Amniotic epithelial cell (primary cell): ENCODE measurements at places on chromosomes 7 and 10.

GRCh38 chr7:459584-460373 is 59.9 kb downstream of the PDGFA start:
- DNase-seq: no peak

GRCh38 chr7:1019789-1020610 is 24.3 kb upstream of the GPR146 start:
- no peak for DNase-seq

DNA sequence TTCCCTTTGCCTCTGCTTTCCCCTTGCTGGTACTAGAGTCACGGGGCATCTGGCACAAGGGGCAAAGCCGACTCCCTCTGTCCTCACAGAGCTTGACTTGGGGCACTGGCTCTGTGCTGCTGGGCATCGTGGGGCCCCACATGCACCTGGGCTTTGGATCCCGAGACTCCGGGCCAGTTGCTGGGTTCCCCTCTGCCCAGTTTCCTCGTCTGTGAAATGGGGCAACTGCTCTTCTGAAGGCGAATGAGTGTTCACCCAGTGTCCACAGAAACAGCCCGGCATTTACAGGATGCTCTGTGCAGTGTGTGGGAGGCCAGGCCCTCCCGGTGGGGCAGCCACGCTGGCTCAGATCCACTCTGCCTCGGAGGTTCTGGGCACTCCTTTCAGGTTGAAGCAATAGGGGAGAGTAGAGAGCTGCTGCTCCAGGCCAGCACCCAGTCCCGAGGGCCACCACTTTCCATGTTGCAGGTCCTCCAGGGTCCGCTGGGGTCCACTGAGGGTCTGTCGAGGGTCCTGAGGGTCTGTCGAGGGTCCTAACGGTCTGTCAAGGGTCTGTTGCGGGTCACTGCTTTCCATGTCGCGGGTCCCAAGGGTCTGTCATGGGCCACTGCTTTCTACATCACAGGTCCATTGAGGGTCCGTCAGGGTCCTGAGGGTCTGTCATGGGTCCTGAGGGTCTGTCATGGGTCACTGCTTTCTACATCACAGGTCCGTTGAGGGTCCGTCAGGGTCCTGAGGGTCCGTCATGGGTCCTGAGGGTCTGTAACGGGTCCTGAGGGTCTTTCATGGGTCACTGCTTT is 103.6 kb downstream of the VIPR2 start:
- no peak for DNase-seq

GRCh38 chr10:114048472-114048871 is 4.8 kb downstream of the ADRB1 start:
- DNase-seq: no peak

- no peak for DNase-seq
Observed at GRCh38 chr10:63627881-63628296, 106.7 kb downstream of the REEP3 start.

DNA sequence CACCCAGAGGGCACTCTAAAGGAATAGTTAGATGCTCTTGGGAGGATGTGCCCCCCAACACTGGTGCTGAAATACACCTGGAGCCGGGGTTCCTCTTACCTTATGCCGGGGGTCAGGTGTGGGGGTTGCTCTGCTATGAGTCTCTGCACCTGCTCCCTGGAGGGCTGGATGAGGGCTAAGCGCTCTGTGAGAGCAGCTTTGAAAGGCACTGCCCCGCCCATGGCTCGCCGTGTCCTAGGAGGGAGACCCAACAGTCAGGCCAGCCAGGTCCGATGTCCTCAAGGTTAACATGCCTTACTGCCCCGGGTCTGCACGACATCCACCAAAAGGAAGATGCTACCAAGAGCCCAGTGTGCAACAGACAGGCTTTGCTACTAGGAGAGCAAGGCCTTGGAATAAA is 31.7 kb downstream of the PSPH start:
- DNase-seq: no peak

DNA sequence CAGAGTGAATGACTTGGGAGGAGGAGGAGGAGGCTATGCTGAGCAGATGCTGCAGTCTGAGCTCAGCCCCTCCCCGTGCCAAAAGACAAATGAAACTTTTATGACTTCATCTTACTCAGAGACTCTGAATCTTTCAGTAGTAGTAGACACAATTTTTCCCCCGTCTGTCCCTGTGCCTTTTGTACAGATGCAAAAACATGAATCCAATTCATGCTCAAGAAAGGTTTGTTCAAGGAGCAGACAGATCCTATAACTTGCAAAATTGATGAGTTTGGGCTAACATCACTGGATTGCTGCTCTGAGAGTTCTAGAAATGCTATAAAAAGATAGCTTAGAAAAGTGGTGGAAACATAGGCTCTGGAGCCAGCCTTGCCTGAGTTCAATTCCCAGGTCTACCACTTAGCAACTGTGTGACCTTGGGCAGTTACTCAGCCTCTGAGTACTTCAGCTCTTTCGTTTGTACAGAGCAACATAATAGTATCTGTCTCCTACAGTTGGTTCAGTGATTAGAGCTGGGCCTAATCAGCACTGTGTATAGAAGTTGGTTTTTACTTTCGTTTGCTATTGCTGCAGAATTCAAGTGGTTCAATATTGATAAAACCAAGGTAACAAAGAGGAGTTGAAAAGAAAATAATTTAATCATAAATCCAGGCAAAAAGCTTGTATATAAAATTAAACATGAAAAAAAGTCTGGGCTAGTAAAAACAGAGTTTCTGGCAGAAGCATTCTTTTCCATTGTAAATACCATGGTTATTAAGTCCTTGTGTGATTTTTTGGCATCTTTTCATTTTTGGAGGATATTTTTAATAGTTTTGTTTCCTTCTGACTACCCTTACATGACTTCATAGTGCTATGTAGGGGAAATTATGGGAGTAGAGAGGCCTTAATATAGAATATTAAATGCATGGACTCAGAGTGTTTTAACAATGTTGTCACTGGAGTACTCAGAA is 174.2 kb upstream of the ZNF32 start:
- DNase-seq: no peak
